GM06990 (cell line): ENCODE measurements at places on chromosomes 12 and 14.
A peak's percentile ranks its signal among the peaks of the same experiment; 100 is the strongest.

DNA sequence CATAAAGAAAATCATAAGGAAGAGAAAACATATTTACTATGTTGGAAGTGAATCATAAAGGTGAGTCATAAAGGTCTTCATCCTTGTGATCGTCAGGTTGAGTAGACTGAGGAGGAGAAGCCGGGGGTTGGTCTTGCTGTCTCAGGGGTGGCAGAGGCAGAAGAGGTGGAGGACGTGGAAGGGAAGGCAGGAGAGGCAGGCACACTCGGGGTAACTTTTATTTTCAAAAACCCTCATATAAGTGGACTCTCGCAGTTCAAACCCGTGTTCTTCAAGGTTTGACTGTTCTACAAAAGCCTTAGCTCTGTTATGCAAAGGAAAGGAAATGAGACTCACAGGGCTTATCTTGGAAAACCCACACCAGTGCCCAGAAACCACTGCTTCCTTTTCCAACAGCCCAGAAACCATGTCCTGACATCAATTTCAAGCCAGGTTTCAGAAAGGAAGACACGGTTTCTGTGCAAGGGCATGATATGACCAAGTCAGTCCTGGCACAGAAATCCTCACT is 14.0 kb downstream of the SMCO2 start:
- DNase-seq = no peak

DNA sequence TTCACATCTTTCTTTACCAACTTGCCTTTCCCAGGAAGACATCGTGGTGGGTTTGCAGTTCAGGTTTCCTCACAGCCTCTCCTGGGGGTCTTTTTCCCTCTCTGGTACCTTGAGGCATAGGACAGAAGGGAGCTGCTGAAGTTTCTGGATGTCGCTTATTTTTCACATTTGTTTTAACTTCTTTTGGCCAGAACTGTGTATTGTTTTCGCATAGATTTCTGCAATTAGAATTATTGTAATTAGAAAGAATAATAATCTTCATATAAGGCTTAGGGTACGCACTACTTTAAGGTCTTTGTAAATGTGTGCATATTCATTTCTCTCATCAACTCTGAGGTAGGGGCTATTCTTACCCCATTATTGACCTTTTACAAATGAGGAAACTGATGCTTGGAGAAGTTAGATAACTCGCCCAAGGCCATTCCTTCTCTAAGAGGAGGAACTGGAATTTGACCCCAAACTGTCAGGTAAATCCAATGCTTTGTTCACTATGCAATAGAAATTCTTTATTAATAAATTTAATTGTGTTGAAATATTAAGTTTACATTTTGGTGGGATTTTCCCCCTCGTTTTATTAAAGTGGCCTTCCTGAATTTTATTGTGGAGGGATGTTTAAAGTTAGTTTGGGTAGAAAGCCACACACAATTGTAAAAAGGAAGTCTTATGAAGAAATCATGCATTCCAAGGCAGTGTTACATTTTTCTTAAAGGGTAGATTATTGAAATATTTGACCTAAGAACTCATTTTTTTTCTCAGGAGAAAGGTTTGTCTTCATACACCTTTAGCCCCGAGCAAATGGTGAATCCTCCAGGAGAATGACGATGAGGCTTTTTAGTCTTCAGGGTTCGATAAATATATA is 12.1 kb upstream of the SLC38A2 start:
- DNase-seq = no peak

DNA sequence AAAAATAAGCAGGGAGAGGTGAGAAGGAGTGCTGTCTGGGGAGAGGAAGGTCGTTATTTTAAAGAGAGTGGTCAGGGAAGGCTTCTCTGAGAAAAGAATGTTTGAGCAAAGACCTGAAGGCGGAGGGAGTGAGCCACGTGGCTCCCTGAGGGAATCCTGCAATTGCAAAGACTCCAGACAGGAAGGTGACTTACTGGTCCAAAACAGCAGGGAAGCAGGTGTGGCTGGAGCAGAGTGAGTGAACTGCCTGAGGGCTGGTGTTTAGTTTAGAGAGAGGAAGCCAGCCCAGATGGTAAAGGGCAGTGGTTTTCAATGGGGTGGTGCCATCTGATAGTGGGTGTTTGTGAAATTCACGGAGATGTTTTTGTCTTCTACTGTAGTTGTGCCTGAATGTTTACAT is 58.8 kb upstream of the LTA4H start:
- no peak for DNase-seq

- no peak for DNase-seq
These were observed 26.7 kb downstream of the DCP1B start for GRCh38 chr12:1977588-1977987.

GRCh38 chr12:64610079-64610659 is at the start of gene RASSF3:
Gene RASSF3 (plus strand): TSS chr12:64610495. CDS start chr12:64610633, 138 bp downstream.
- peak; percentile 88 for DNase-seq

- no peak for DNase-seq
These were observed 107.0 kb downstream of the SLC38A6 start for GRCh38 chr14:61088081-61088480.

DNA sequence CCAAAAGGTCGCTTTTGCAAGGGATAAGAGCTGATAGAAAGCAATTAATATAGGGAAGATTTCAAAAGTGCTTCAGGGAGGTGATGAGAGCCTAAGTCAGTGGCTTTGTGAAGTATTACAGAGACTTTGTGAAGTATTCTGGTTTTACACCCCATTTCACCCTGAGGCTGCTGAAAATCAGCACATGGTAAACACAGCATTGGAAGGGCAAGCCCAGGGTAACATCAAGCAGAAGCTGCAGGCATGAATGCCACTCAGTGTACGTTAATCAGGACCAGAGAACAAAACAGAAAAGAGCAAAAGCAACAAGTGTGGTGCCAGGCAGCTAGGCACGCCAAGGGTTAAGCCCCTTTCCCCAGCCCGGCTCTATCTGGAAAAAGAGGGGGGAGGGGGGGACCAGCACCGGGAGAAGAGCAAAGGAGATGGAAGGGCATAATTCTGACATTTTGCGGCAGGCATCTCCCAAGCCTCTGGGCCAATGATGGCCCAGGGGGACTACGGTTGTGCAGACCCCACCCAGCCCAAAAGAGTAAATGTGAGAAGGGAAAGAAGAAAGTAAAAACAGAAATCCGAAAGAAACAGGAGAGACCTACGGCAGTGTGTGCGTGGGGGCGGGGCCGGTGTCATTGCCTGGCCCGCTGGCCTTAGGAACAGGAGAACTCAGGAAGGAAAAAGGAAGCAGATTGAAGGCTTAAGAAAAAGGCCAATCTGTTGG is 58.9 kb downstream of the DHRS2 start:
- no peak for DNase-seq

DNA sequence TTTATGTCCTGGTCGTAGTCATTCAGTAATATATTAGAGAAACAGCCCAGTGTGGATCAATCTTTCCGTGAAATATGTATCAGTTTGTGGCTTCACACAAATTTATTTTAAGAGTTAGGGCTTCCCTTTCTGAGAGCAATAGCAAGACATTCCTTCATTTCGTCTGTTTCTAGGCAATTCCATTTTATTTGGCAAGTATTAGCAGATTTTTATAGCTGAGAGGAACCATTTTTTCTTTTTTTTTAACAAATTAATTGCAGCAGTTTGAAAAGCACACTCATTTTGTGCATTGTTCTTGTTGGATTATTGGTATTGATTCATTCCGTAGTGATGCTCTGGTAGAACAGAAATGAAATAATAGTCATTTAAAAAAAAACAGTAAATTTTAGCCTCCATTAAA is 132.9 kb downstream of the SRGAP1 start:
- DNase-seq = no peak

DNA sequence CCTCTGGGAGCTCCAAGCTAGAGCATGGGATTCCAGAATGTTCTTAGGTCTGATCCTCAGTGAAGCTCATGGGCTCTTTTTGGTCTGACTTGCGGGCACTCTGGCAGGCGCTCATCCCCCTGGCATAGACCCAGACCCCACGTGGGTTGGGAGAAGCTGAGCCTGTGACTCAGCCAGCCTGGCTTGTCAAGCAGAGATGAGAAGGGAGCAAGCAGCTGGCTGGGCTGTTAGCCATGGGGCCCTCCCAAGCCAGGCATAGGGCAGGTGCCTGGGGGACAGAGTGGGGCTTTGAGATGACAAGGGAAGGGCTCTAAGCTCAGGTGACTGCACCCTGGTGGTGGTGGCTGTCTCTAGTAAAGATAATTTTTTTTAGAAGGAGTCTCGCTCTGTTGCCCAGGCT is 80.3 kb upstream of the NOS1 start:
- DNase-seq = no peak

GRCh38 chr12:19196959-19197630 is 67.6 kb downstream of the PLEKHA5 start:
- no peak for DNase-seq

GRCh38 chr14:102810523-102810922 is 33.3 kb downstream of the TRAF3 start:
- DNase-seq = no peak

- DNase-seq = no peak
These were observed 176.7 kb upstream of the DYRK2 start for GRCh38 chr12:67471810-67472209.

GRCh38 chr12:83224012-83224411 is 537.3 kb downstream of the TMTC2 start:
- no peak for DNase-seq

- no peak for DNase-seq
These were observed 25.6 kb upstream of the MBIP start for GRCh38 chr14:36346052-36346451.

GRCh38 chr12:94594443-94594825 is 55.9 kb downstream of the TMCC3 start:
- DNase-seq = no peak

- DNase-seq = no peak
These were observed 10.6 kb upstream of the TNFAIP2 start for GRCh38 chr14:103112400-103113243.

GRCh38 chr12:89538897-89539296 is 13.1 kb upstream of the POC1B start:
- no peak for DNase-seq

DNA sequence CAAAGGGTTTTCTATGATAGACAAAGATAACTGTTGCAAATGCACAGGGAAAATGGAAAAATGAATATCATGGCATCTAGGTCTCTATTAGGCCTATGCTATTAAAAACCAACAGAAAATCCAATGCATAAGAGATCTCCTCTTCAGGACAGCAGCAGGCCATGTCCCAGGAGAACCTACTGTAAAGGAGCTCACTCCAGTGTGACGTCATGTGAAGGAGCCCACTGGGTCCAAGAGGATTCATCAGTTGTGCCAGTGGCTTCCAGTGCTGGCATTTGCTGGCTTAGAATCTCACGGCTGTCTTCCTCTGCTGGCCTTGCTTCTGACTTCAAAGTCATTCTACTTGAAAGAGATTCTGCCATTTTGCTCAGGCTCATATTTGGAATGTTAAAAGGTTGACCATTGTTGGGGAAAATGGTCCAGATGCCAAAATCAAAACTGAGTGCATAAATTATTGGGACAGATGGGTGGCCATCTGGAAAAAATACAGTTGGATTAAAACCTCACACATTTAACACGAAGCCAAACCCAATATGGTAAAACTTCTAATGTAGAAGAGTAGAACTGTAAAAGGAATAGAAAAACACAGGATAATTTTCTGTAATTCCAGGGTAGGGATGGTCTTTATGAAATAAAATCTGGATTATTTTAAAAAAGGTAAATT is 75.4 kb upstream of the ARID2 start:
- DNase-seq = no peak

DNA sequence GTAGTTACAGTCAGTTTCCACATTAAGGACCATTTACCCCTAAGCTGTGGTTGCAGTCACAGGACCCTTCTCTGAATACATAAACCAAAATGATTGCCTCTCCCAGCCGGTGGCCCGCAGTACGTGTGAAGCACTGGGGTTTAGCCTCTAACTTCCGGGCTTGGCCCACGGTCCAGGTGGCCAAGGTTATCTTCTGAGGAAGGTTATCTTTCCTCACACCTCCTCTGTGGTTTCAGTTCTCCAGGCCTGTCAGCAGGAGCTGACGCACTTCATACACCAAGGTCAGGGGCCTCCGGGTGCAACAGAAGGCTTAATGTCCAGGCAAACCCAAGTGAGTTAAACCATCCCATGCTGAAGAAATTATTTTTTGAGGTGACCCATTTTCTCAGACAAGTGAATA is 291.0 kb upstream of the FKBP4 start:
- DNase-seq = no peak

- no peak for DNase-seq
These were observed 3.0 kb upstream of the DHRS4 start for GRCh38 chr14:23950411-23951135.

- DNase-seq = peak; percentile 68
These were observed 20.5 kb downstream of the UBC start for GRCh38 chr12:124893792-124894516.

DNA sequence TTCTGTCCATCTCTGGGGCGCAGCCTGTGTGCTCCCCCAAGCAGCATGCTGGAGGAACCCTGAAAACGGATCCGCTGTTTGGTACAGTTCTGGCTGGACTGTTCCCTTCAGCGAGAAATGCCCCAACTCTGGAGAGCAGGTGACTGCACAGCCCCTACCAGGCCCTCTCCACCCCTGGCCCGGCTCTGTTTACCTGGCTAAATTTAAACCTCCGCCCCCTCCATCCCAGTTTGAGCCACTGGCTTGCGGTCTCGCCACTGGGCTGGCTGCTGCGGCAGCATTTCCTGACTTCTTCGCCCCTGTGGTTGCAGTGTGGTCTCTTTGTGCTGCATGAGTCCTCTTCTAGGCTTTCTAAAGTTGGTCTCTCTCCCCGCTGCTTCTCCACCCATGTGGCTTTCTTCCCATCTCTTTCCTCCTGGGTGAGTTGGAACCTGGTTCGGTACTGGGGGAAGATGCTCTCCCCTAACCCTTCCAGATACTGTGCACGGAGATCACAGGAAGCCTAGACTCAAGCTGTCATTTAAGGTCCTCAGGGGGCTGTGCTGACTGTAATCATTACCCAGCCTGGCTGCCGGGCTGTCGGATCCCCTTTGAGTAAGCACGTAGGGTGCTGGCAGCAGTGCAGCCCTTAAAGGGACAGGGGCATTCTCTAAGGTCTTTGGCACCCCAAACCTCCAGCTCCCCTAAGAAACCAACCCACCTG is 60.6 kb downstream of the FBXL14 start:
- DNase-seq = peak; percentile 81

GRCh38 chr14:61631045-61631687 is 64.1 kb upstream of the HIF1A start:
- DNase-seq = no peak

- DNase-seq = no peak
These were observed 93.3 kb downstream of the DAAM1 start for GRCh38 chr14:59281609-59282377.

DNA sequence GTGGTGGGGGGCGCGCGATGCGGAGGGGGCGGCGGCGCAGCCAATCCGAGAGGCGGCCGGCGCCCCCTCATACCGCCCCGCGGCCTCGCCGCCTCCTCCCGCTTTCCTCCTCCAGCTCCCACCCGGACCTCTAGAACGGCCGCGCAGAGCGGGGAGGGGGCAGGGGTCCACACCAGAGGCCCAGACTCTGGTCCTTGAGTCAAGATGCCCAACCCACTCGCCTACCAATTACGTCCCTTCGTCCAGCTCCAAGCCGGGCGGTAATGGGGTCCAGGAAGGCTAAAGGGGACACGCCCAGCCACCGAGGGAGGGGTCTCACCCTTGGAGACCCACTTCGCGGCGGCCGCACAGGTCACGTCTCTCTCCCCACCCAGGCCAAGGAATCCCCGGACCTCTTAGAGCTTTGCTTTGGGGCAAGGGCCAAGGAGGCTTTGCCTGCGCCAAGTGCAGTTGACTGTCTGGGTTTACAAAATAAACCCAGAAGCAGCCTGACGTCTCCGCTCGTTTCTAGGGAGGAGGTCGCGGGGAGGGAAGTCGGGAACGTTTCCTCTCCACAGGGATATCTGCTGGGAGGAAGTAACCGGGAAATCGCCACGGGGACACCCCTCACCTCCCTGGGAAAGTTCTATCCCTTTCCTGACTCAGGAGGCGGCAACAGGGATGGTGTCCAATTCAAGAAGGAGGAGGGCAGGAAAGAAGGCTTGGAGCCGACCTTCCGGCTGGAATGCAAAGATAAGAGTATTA is 394 bp upstream of the AMIGO2 start:
- DNase-seq = peak; percentile 30

- DNase-seq = peak; percentile 41
These were observed 496.4 kb downstream of the PCNX1 start for GRCh38 chr14:71403656-71404055.
